ENCODE measurements at places on chromosomes 7 and 10.

DNA sequence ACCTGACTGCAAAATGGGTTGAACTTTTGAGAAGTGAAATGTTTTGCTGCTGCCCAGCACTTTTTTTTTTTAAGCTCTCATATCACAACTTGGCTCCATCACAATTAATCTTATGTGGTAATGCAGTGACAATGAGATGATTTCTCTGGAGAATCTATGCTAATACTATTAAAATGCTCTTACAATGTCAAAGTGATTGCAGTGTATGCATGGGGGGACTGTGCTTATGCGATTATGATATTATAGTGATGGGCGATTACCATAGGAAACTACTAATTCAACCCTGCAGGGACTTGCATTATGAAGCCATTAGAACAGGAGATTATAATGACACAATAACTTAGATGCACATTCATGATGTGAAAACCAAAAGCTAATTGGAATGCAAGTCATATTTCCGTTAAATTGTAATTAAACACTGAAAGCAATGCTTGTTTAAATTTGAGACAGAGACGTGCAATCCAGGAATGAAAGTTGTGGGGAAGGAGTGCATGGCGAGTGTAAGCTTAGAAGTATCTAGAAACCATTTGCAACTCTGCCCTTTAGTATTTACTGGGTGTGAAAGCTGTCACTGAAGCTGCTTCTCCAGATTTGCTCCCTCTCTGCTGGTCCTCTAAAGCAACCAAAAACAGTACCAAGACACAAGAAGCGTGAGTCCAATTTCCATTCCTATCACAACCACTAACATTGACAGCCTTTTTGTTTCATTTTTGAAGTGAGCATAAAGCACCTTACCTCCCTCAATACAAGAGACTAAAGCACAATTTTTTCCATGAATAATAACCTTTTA, 21.6 kb downstream of the PTER start:
- no peak for DNase-seq

DNA sequence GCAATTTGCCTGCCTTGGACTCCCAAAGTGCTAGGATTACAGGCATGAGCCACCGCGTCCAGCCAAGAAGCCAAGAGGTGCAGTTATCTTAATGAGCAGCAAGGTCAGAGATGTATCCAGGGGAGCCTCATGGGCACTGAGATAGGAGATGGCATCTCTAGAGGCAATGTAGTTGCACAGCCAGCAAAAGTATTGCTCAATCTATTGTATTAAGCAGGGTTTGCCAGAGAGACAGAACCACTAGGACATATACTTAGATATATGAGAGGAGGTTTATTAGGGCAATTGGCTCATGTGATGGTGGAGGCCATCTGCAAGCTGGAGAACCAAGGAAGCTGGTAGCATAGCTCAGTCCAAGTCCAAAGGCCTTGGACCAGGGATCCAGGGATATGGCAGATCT, 16.3 kb upstream of the VPS26A start:
- no peak for DNase-seq

GRCh38 chr7:39183796-39184195, 206.1 kb downstream of the POU6F2 start:
- DNase-seq: no peak

GRCh38 chr7:127678947-127679346, 27.0 kb downstream of the SND1 start:
- no peak for DNase-seq

DNA sequence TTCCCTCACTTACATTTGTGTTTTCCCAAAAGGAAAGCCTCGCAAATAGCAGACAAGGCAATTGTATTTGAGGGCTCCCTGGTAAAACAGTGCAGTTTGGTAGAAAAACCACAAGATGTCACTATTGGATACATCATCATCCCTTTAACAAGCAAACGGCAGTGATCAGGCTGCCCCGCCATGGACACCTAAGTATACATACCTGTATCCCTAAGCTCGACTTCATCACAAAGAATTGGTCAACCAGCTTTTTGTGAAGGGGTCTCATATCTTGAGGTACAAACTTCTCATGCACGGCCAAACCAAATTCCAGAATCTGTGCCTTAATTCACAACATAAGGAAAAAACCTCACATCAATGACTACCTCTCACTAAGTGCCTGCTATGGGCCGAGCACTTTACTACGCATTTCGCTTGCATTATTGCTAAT, 179.5 kb upstream of the IMMP2L start:
- DNase-seq: peak; percentile 65

- DNase-seq: no peak
Measured at GRCh38 chr10:90817128-90817889, 40.5 kb downstream of the HTR7 start.

DNA sequence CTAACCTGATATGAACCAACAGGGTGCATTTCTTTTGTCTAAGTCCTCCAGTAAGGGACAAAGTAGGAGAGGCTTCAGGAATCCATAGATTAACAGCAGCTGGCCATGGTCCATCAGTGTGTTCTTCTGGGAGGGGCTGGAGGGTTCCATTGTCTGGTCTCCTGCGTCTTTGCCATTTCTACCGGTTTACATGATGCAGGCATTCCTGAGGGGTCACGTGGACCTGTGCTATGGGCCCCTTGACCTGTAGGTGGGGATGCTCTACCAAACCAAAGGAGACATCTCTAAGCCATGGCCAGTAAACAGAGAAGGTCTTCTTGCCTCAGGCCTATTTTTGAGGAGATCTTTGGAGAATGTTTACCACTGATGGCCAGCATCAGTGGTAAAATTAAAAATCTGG, 28.7 kb upstream of the HABP2 start:
- no peak for DNase-seq

GRCh38 chr10:68721673-68722335, 765 bp downstream of the CCAR1 start:
- DNase-seq: no peak

GRCh38 chr10:113663142-113663541, 699 bp downstream of the NRAP start:
- no peak for DNase-seq

- no peak for DNase-seq
Measured at GRCh38 chr7:80313067-80313626, 178.5 kb downstream of the GNAI1 start.

DNA sequence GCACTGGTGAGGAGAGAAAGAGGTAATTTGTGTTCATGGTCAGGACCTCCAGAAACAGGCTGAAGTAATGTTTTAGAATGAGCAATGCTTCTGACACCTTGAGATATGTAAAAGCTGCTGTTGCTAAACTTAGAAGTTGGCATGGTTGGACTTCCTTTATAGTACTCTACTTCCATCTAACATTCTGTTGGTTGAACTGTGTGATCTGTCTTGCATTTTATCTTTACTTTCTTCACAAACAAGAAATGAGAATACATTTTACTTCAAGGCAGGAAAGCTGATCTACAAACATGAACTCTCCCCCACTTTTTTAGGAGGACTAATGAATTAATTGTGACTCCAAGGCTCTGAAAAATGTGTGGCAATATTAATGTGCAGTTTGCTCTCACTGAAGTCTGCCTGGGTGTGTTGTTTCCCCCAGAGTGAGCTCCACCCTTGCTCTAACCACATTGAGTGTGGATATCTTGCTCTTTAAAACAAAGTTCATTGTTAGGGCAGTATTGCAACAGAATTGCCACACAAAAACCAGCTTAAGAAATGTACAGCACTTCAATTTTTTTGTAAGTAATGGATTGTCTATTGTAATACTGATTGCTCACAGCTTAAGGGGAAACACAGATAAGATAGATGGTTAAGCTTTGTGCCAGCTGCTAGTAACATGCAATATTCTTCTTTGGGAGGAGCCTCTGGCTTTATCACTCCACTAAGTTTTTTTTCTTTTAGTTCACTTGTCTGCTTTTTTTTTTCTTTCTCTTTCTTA, 69.0 kb downstream of the ADD3 start:
- DNase-seq: peak; percentile 52

- no peak for DNase-seq
Measured at GRCh38 chr10:16586358-16587138, 64.9 kb upstream of the C1QL3 start.

DNA sequence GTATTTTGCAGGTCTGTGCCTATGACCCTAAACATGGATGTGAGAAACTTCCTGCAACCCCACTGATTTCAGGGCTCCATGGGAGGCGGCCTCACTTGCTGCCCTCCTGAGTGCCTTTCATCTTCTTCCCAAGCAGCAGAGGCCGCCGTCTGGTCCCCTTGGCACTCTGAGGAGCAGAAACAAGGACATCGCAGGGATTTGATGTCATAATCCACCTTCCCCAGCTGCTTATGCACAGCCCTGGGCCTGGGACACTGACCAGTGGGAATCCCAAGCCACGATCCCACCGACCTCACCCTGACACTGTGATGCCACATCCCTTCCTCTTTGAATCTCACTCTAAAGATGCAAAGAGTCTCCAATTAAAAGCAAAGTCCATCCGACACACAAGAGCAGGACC, 7.7 kb downstream of the CAMK2G start:
- no peak for DNase-seq

GRCh38 chr10:5666841-5667630, 641 bp upstream of the ASB13 start:
- DNase-seq: no peak

- DNase-seq: no peak
Measured at GRCh38 chr10:59148701-59149100, 27.7 kb upstream of the PHYHIPL start.

DNA sequence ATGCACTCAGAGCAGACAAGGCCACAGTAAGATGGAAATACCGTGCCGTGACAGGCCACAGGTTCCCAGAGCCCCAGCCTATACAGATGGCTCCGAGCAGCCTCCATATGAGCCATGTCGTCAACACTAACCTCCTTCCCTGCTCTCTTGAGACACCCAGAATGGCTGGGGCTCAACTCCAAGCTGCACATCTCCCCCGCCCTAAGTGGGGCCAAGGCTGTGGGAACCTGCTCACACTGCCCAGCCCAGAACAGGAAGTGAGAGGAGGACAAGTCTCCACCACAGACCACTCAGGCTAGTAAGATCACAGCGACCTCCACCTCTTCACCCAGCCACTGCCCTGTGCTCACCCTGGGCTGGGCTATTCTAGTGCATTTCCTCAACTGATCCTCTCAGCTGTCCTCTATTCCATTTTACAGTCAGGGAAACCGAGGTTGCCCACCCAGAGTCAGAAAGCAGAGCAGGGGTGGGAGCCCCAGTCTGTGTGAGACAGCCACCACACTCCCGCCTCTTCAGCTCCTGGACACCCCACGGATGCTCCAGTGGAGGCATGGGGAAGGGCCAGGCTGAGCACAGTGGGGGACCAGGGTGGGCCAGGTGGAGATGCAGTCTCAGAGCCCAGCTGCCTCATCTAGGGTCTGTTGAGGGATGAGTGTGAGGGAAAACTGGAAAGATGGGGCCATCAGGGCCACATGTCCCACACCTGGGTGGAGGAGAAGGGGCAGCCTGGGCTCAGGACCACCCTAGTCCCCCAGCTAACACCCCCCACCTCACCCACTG, 11.6 kb downstream of the GRID1 start:
- DNase-seq: no peak

DNA sequence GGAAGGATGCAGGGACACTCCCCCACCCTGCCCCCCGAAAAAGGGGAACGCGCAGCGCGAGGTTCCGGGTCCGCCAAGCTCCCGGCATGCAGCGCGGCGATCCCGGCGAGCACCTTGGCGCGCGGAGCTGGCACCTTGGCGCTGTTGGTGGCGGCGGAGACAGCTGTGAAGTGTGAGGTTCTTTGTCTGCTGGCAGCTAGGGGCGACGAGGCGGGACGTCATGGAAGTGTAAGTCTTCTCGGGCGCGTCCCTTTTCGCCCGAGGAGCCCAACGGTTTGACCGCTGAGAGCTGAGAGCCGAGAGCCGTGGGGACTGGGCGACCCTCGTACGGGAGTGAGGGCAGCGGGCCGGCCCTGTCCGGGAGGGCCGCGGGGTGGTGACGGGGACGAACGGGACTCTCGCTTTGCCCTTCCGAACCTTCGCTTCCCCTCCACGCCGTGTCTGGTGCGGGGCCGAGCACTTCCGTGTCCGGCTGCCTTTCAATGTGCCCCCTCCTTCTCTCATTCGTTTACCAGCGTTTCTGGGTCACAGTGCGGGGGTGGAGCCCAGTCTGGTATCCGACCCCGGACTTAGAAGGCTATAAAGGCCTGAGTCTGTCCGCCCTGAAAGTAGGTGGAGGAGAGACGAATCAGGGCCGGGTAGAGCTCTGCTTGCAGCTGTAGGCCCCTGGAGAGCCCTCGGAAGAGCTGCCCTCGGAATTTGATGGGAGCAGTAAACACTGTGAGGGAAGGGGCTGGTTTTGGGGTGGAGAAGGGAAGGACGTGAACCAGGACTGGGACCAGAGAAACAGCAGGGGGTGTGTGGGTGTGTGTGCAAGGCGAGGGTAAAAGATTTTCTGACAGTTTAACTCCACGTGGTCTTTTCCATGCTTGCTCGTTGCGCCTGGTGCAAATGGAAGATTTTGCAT, at the start of gene CRCP:
Gene CRCP, plus strand, starts transcription at position 105 of the 907 bp plus-strand sequence. Its CDS starts 116 bp downstream, at position 221.
- DNase-seq: peak; percentile 79

DNA sequence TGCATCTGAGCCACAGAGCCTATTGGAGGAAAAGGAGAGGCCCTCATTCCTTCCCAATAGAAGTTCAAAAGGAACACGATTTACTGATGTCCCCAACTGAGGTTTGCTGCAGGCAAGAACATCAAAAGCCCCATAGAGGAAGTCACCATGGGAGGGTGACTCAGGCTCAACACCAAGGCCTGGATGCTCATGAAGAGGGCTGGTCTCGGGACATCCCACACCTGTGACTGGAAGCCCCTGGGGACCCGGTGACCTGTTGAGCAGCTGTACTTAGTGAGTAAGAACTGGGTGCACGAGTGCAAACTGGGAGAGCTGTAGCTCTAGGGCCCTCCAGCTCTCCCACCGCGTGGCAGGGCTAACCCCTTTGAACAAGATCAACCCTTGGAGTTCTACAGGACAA, 38.0 kb downstream of the CYTH3 start:
- no peak for DNase-seq

Measured in MM.1S (cell line).